ENCODE measurements at places on chromosomes 1 and 21.

DNA sequence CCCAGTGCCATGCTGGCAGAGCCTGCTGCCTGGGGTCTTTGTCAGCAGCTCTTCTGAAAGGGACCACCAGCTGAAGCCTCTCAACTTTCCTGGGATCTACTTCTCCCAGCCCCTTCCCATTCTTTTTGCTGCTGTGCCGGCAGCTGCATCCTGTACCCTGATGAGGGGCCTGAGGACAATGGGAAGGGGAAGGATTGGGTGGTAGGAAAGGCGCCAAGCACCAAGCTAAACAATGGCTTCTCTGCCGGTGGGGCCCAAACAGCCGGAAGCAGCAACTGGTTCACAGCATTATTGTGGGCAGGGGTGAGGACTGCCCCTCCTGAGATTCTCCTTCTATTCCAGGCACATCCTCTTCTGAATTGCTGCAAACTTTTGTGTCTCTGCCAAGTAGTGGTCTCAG lies 5.0 kb upstream of the EFCAB14 start:
- no peak for DNase-seq

- no peak for DNase-seq
Observed at GRCh38 chr1:93756657-93757056, 75.0 kb upstream of the BCAR3 start.

- DNase-seq = no peak
Observed at GRCh38 chr1:212981571-212982328, 31.4 kb downstream of the VASH2 start.

- no peak for DNase-seq
Observed at GRCh38 chr1:240524356-240525069, 87.4 kb downstream of the GREM2 start.

DNA sequence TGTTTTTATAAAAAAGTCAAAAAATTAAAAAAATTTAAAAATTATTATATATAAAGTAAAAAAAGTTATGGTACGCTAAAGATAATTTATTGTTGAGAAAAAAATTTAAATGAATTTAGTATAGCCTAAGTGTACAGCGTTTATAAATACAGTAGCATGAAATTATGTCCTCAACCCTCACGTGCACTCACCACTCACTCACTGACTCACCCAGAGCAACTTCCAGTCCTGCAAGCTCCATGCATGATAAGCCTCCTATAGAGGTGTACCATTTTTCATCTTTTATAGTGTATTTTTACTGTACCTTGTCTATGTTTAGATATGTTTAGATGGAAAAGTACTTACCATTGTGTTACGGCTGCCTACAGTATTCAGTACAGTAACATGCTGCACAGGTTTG lies 5.1 kb downstream of the DISC1 start:
- DNase-seq = no peak

DNA sequence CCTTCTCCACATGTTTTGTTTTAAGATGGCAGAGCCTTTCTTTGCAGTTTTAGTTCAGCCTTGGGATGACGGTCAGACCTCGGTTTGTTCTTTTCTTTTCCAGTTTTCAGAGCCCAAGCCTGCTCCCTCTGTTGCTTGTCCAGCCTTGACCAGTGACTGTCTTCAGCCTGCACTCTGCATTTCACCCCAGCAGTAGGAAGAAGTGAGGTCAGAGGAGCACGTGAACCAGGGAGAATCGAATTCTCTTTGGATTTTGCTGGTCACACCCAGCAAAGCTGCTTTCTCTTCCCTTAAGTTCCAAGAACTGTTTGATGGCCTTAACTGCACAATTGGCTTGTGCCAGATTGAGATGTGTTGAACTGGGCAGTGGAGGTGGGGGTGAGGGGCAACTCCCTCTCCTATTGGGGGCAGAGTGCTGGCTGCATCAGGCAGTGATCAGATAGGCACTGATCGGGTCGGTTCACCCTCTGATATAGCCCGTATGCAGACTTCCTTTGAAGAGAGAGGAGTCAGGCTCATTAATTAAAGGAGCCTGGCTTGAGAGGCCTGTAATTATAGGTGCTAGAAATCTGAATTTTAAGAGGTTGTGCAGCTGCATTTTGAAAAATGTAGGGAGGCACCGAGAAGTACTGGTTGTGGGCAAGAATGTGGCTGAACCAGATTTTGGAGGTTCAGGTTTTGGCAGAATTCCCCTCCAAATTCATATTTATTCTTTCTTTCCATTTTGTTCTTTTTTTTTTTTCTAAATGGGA lies 42.4 kb downstream of the PEX14 start:
- no peak for DNase-seq

DNA sequence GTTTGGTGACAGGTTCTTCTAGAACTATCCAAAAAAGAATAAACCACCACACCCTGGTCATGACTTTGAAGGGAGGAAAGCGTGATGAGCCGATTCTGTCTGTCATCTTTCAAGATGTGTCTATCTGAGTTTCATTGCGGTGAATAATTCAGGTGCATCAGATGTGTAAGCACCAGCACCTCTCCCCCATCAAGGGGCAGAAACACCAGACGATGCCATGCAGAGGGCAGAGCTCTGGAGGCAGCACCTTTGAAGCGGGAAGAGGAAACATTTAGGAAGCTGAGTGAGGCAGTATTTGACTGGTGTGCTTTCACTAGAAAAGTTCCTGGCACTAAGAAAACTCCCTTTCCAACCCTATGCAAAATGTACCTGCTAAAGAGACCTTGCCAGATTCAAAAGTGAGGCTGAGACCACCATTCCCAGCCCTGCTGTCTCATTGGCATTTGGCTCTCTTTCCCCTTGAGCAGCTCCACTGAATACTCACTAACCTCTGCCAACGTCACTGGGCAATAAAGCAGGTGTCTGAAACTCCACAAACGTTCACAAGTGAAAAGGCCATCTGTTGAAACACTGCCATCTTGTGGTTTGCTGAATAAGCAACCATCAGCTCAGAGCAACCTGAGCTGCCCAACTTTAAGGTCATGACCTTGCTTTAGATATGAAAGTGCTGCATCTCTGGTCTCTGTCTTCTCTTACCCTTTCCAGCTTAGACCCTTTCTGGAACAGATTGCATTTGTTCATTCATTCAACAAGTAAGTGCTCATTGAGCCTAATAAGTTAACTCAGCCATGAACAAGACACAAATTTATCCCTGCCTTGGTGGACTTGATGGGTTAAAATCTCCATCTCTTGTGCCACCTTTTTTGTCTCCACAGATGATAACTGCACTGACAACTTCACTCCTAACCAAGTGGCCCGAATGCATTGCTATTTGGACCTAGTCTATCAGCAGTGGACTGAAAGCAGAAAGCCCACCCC lies 228.6 kb downstream of the PAPPA2 start:
- DNase-seq = peak; percentile 3

- no peak for DNase-seq
Observed at GRCh38 chr1:6948861-6949260, 163.6 kb downstream of the CAMTA1 start.

GRCh38 chr1:34520111-34520510 lies 234.7 kb upstream of the GJB5 start:
- no peak for DNase-seq

GRCh38 chr1:234638832-234639799 lies 29.1 kb upstream of the IRF2BP2 start:
- DNase-seq = no peak

DNA sequence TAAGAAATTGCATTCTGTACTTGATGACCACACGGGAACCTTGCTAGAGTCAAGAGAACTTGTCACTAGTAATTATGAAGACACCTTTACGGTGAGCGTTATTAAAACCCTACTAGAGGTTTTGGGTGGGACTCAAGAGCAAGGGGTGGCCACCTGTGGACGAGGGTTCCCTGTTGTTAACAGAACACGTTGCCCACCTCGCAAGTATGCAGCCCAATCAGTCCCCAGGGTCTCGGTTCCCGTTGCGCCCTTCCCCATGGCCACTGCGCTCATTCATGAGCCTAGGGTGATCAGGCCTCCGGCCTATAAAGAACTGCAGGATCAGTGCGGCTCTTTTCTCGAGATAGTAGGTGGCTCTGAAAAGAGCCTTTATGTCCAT lies 30.2 kb upstream of the RNF187 start:
- DNase-seq = no peak

DNA sequence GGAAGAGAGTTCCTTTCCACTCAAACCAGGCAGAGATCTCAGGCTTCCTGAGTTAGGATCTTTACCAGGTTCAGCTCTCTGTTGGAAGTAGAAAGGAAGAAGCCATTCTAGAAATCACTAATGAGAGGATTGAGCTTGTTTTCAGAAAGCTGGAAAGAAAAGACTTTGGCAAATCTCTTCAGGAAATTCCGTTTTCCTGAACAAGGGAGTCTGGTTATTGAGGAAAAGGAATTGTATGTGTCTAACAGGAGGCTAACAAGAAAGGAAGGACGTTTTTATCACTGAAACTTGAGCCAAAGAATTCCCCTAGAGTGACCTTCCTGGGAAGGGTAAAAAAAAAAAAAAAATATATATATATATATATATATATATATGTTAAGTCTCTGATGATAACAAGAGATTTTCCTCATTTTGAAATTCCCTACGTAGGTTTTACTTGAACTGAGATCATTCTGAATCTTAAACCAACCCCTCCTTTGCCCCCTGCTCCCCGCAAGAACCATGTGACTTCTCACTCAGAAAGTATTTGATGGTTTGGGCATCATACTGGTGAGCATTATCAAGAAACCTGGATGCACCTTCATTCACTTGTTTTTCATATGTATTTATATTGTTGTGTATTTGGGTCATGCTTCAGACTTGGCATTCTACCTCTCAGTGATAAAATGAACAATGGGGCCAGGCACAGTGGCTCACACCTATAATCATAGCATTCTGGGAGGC lies 98.4 kb upstream of the BMP8A start:
- DNase-seq = no peak

DNA sequence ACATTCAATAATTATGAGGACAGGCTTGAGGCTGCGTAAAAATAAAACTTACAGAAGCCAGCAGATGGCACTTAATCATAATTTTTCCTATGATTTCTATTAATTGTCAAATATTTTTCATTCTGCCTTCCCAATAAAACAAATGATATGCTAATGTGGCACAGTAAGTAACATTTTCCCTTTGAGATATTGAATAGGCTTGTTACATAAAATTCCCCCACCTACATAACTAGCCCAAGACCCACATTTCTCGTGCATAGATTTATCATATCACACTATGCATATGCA lies 55.4 kb upstream of the PTGFRN start:
- DNase-seq = no peak

DNA sequence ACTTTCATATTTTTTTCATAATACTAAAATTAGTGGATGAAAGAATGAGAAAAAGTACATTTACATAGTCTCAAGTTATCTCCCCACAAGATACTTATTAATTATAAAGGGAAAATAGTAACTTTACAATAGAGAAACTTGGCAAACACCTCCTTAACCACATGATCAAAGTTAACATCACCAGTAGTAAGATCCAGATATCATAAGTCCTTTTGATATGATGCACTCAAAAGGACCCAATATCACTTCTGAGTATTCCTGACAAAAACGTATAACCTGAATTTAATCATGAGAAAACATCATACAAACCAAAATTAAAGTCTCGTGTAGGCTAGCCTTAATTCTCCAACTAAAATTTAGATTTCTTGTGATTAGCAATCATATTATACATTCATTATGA lies 67.4 kb downstream of the LYST start:
- DNase-seq = no peak

- peak; percentile 47 for DNase-seq
Observed at GRCh38 chr21:42737951-42738590, 84.7 kb downstream of the PDE9A start.

- DNase-seq = no peak
Observed at GRCh38 chr1:61642475-61643232, 82.3 kb downstream of the TM2D1 start.

- DNase-seq = peak; percentile 11
Observed at GRCh38 chr1:227896710-227897655, 50.7 kb downstream of the WNT9A start.

- peak; percentile 83 for DNase-seq
Observed at GRCh38 chr1:17335821-17336710, 28.1 kb downstream of the PADI4 start.

GRCh38 chr1:86948212-86948611 lies 33.8 kb downstream of the HS2ST1 start:
- no peak for DNase-seq

GRCh38 chr1:164480285-164480907 lies 78.6 kb upstream of the PBX1 start:
- no peak for DNase-seq

GRCh38 chr1:64745181-64745985 lies 508 bp downstream of the RAVER2 start:
- DNase-seq = peak; percentile 31

- no peak for DNase-seq
Observed at GRCh38 chr1:78434351-78434750, 56.4 kb upstream of the PTGFR start.

DNA sequence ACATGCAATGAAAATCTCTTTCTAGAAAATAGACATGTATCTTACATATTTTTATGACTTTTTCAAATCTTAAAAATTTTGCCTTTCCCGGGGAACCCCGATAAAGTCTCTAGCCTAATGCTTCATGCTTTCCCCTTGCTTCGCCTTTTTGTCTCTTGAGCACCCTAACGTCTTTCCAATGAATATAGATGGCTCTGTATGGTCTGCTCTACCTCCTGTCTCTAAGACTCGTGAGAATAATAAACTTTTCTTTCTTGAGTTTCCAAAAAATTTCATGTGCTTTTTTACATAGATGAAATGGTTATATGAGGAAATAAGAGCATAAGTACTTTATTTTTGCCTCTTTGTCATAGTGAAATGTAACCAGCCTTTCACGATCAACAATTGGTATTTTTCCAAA lies 202.6 kb downstream of the PDE4B start:
- DNase-seq = no peak

DNA sequence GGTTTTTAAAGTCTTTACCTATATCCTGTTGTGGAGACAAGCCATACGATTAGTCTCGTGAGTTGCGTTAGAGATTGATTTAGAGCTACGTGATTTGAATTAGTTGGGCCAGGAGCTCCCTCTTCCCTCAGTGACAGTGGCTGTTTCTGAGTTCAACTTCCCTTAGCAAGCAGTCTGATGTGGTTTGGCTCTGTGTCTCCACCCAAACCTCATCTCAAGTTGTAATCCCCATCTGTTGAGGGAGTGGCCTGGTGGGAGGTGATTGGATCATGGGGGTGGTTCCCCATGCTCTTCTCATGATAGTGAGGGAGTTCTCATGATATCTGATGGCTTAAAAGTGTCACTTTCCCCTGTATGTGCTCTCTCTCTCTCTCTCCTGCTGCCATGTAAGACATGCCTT lies 192.9 kb upstream of the PTGFR start:
- DNase-seq = no peak

DNA sequence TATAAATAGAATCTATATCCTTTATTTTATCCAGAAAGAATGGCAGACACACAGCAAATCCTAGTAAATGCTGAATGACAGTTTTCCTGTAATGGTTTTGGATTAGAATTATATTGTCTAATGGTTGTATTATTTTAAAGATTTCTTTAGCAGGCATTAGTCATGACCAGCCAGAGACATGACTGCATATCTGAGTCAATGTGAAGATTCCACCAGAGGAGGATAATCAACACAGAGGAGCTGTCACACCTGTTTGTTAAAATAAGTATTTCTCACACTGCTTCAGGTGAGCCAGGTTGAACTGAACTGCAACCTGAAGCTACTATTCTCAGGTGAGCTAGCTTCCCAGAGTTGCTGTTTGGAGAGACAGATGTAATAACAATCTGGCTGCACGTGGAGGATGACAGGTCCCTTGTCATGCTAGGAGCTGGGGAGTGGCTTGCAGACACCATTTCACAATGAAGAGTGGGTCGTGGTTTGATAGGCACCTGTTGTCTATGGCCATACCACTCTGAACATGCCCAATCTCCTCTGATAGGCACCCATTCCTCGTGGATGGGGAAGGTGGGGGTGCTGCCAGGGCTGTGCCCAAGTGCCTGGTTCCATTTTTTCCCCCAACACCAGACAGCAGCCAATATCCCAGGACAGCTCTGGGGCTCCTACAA lies 94.3 kb downstream of the KCNJ6 start:
- no peak for DNase-seq

GRCh38 chr21:44298301-44298700 lies 1.6 kb upstream of the PFKL start:
- DNase-seq = no peak
